ENCODE measurements at places on chromosomes 3 and 15.

- DNase-seq: no peak
These were observed 75.1 kb downstream of the GRM7 start for GRCh38 chr3:6935970-6936369.

- no peak for DNase-seq
These were observed 137.4 kb downstream of the GAP43 start for GRCh38 chr3:115760716-115761115.

- no peak for DNase-seq
These were observed 144.7 kb upstream of the WNT5A start for GRCh38 chr3:55631766-55632331.

GRCh38 chr3:62201438-62202035, 171.8 kb downstream of the FEZF2 start:
- DNase-seq: no peak

- DNase-seq: no peak
These were observed 40.4 kb downstream of the LPP start for GRCh38 chr3:188194332-188194731.

GRCh38 chr15:89824607-89824867, 9.9 kb upstream of the ANPEP start:
- DNase-seq: no peak

DNA sequence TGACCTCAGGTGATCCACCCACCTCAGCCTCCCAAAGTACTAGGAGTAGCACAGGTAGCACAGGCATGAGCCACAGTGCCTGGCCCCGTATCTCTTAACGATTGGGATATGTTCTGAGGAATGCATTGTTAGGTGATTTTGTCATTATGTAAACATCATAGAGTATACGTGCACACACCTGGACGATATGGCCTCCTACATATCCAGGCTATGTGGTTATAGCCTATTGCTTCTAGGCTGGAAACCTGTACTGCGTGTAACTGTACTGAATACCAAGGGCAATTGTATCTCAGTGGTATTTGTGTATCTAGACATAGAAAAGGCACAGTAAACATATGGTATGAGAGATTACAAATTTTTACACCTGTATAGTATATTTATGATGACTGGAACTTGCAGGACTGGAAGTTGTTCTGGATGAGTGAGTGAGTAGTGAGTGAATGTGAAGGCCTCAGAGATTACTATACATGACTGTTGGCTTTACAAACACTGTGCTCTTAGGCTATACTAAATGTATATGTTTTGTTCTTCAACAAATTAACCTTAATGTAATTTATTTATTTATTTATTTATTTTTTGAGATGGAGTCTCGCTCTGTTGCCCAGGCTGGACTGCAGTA, 120.7 kb downstream of the MBNL1 start:
- DNase-seq: no peak

GRCh38 chr3:39260957-39261356, 18.9 kb downstream of the CX3CR1 start:
- no peak for DNase-seq

DNA sequence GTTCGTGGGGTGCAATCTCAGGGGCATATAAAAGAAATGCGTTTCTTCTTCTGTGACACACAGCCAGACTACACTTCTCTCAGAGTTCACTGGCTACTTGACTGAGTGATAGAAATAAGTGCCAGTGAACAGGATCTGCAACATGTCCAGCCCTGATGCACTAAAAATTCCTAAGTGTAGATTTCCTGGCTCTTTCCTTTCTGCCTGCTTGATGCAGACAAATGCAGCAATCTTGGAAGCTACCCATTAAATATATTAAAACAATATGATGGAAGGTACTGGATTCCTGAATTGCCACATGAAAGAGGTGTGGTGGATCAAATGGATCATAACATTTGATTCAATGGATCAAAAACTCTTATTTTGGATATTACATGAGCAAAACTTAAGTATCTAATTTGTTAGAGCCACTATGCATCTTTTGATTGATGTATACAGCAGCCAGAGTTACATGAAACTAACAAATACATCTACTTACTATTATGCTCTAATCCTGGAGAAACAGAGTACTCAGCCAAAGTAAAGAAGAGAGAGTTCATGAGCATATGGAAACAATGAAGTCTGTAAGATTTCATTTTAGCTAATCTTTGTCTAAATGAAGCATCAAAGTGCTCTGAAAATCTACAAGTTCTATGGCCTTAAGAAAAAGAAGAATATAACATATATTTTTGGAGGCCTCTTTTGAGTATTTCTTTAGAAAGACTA, 222.6 kb downstream of the ZNF385D start:
- DNase-seq: no peak

DNA sequence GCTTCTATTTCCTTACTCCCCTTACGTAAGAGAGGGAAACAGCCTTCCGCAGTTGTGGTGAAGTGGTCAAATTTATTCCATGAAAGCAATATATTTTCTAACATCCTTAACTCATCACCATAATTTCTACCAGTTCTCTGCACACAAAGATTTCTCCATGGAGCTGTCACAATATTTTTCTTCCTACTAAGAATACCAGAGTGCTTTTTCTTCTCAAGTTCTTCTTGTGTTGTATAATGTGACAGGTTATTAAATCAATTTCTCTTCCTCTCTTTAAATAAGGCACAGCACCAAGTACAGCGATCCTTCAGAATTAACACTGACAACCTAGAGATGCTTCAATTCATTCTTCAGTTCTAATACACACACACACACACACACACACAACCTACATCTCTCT, 153.0 kb downstream of the CPNE4 start:
- no peak for DNase-seq

DNA sequence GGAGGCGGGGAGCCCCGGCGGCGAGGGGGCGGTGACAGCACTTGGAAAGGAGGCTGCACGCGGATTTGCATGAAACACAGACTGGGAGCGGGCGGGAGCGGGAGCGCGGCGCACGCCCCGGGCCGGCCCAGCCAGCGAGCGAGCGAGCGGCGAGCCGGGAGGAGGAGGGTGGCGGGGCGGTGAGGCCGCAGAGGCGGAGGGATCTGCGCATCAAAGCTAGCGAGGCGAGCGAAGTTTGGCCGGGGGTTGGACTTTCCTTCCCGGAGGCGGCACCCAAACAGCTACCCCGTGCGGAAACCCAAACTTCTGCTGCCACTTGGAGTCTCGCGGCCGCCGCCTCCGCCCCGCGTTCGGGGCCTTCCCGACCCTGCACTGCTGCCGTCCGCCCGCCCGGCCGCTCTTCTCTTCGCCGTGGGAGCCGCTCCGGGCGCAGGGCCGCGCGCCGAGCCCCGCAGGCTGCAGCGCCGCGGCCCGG, at the start of gene SMAD3:
Gene SMAD3, plus strand, starts transcription at position 72 of the 475 bp plus-strand sequence. CDS start 553 bp downstream, outside the sequence.
- DNase-seq: no peak
